ENCODE measurements at places on chromosomes 7 and 10. TPM values are rescaled to one million over a fixed set of nuclear protein-coding genes. Genes with fewer than 3 reads are reported as not detected.

DNA sequence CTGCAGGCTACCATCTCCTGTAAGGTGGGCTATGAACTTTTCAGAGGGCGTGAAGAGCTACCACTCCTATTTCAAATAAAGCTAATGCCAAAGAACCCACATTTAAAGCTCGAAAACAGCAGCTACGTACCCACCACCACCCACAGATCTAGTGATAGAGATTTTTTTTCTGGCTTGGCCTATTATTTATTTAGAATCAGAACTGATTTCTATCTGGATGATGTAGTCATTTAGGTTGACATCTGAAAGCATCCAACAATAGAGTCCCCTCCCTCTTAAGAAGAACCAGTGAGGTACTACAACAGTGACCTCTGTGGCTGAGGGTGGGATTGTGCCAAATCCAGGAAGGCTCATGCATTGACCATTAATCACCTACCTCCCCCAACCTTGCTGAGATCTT, 113.8 kb upstream of the ADO start:
- DNase-seq: no peak

DNA sequence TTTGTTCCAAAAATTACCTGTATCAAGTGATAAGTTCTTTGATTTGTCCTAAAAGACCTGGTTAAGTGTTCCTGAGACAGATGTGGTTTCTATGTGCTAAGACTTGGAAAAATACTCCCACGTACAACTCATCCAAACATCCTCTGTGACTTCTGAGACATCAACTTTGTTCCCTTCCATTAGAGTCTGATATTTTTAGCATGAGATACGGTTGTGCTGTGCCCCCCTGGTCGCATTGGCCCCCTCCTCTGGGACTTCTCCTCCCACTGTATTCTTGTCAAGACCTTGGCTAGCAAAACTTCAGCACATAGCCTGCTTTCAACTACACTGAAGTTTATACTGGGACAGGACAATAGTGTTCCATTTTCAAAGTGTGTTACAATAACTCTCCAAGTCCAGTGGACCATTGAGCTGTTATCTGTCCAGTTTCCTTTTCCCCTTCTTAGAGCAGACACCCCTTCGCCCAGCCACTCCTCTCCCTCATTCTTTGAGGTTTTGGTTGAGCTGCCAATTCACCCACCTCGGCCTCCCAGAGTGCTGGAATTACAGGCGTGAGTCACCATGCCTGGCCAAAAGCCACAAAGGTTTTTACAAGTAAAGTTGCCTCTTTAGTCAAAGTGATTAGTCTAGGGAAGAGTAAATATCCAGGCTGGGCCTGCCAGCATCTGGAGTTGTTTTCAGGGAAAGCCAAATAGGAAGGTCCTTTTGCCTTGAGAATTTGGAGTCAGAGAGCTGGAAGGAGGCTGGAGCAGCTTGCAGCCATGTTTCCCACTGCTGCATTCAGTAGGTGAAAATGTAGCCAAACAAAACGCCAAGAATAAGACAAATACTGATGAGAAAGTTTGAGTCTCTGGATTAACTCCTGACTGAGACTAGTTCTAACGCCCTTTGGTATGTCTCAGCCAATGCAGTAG, 17.8 kb upstream of the PDLIM1 start:
- no peak for DNase-seq

GRCh38 chr7:150317748-150318444, 5.3 kb upstream of the LRRC61 start:
- no peak for DNase-seq

- DNase-seq: no peak
Measured at GRCh38 chr10:98638920-98639319, 192.2 kb upstream of the HPS1 start.

DNA sequence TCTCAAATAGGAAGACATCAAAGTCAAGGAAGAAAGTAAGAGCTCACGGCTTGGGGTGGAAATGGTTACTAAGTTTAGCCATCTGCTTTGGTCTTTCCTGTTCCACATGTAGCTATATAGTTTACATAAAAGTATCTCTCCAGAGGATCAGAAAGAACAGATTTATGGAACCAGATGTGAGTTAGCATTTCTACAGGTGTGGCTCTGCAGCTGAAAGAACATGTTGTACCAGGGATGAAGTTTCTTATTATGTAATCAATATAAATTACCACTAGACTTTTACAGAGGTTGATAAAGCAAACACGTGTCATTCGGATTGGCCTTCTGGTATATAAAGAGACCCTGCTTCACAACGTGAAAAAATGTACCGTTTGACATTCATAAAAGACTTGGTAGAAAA, 19.9 kb downstream of the CALD1 start:
- no peak for DNase-seq

DNA sequence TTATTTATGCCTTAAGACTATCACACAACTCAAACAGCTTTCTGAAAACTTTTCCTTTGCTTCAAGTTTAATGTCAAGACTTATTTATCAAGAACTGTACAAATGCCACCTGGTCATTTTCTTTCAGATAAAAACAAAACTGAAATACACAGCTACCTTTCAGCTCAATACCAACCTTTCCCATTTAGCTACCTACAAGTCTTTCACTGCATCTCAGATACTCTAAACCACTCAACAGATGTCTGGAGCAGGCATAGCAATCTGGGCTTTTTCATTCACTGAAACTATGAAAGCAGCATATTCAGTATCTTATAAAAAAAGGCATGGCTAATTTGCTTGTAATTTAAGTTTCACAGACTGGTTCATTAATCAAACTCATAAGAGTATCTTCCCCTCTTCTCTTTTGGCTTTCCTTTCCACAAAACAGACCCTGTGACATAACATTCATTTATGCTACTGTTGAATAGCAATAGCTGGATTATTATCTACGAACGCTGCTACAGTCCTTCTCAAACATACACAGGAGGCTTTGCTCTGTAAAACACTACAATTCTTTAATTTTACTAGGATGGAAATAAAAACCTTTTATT, 8.2 kb downstream of the TRA2A start:
- DNase-seq: no peak

DNA sequence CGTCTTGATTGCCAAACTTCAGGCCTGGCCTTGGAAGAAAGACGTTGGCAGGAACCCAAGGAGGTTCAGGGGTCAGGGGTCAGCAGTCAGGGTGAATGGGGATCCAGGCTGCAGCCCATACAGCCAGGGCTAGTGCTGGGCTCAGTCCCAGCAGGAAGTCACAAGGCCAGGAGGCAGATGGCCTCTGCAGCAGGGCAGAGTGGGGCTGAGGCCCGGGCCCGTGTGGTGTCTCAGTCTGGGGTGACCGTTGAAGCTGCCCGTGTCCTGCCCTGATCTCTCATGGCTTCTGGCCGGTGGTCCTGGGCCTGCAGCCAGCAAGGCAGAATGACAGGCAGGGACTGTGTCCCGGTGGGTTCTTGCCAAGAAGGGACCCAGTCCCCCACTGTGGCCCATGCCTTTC, 26.6 kb upstream of the PURB start:
- DNase-seq: no peak

DNA sequence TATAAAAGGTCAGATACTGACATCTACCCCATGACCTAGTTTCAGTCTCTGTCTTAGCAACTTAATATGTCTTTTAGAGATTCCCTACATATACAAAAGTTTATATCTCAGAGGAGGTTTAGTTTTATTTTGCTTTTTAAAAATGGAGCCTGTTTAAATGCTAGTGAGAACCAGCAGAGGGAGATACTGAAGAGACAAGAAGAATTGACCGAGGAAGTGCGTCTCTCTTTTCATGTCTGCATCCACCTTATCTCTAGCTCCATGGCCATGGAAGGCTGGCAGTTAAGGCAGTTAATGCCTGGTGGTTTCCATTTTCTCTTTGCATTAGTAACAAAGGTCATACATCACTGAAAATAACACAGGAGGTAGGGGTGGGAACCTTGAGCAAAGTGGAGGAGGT, 10.7 kb downstream of the SUV39H2 start:
- no peak for DNase-seq

GRCh38 chr10:73917566-73918305, 6.8 kb downstream of the PLAU start:
- DNase-seq: no peak

DNA sequence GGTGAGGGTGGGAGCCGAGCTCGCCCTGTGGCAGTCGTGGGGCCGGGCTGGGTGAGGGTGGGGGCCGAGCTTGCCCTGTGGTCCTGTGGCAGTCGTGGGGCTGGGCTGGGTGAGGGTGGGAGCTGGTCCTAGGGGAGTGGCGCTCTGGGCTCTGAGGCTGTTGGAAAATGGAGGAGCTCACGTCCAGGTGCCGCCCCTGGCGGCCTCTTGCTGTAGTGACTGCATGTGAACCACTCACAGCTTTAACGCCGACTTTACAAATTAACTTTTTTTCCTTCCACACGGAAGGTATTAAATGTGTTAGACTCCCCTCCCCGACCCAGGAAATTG, 312.6 kb downstream of the WDR37 start:
- no peak for DNase-seq

DNA sequence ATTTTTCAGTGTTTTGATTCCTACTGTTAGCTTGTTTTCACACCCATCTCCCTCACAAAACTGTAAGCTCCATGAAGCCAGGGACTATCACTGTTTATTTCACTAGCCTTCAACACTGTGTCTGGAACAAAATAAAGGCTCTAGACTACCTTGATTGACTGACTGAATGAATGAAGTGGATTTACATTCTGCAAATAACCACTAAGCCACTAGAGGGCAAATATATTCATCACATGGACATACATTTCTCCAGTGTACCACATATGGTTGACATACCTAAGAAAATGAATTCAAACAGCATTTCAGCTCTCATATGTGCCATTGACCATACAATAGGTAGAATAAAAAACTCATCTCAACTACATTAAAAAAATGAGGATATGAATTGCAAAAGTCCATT, 185.9 kb downstream of the RAB11FIP2 start:
- no peak for DNase-seq

DNA sequence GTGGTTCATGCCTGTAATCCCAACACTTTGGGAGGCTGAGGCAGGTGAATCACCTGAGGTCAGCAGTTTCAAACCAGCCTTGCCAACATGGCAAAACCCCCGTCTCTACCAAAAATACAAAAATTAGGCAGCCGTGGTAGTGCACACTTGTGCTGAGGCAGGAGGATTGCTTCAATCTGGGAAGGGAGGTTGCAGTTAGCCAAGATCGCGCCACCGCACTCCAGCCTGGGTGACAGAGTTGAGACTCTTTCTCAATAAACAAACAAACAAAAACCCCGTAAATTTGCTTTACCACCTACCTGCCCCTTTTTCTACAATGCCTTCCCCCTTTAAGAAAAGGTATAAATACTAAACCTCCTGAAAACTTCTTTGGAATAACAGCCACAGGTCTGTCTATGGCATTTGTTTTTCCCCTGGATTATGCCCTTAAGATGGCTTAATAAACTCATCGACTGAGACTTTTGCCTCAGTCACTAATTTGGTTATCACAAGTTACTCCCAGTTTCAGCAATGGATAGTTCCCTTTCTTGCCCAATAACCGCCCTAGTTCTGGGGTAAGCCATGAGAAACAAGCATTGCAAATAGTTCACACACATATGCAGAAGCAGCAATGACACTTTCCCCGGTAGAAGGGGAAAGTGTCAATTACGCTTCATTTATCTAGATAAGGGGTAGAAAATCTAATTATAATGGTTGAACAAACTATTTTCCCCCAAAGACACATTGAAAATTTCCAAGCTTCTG, 52.8 kb upstream of the SVIL start:
- DNase-seq: no peak

DNA sequence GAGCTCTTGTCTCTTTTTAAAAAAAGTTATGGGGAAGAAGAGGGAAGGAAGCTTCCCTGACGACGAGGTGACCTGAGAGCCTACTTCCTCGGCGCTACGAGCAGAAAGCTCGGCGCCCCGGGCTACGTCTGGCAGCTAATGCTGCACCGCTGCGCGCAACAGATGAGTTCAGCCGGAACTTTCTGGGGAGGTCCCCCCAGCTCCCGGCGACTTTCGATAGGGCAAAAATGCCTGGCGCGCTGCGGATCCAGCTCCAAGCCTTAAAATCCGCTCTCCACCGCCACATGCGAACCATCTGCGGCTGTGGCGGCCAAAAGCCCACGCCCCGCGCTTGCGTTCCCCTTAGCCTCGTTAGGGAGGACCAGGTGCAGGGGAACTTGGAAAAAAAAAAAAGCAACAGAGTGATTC, 621 bp downstream of the P4HA1 start:
- DNase-seq: peak; percentile 53

GRCh38 chr7:27112955-27113949, 10.8 kb upstream of the HOXA2 start:
- DNase-seq: peak; percentile 93

- DNase-seq: peak; percentile 89
Measured at GRCh38 chr7:41696323-41696916, 6.5 kb downstream of the INHBA start.

DNA sequence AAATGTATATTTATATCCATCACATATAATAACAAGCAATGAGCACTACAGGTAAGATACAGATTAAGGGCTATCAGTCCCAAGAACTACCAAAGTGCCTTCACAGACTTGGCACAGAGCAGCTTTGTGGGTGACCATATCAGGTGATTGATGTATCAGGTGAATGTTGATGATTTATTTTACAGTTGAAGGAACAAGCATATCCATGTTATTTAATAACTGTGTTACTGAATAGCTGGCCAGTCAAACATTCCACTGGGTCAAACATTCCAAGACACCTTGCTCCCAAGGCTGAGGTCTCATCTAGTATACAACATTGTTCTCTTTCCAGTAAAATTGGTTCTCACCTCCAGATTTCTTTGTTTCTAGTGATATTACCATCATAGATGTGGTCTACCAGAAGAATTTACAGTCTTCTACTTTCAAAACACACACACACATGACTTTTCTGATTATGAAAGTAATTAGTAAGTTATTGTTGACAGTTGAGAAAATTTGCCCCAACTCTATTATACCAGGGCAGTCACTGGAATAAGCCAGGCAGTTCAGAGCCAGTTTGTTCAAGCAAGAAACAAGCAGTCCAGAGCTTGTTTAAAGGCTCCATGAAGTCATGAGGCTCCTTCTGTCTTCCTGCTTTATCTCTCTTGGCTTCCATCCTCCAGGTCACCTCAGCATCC, 68.2 kb downstream of the ELAPOR2 start:
- DNase-seq: no peak

GRCh38 chr10:60525716-60526585, 136.3 kb upstream of the ANK3 start:
- DNase-seq: peak; percentile 8

DNA sequence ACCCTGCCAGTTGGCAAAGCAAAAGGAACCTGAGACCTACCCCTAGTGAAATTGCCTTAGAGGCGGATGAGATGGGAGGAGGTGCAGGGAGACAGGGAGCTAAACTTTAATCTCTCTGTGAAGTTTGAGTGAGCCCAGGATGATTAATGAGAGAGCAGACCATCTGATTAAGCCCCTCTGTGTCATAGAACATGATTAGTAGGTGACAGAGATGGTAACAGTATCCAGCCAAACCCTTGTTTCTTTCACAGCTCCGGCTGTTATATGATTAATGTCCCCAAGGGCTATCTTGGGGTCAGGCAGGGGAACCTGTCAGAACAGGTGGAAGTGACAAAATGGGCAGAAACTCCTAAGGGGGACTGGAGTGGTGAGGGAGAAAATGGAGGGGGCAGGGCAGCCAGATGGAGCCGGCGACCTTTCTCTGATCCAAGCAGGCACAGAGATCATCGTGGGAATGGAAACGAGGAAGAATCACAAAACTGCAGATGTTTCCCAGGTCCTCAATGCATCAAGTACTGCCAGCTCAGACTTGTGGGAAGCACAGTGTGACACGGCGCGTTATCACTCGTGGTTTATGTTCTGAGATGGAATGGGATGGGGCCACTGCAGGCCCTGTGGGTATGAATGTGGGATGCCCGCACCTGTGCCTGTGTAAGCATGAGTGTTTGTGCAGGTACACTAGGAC, 684.2 kb downstream of the LRMDA start:
- DNase-seq: no peak

RRP12 gene
- 28.1 TPM for polyA plus RNA-seq

STK32C gene
- polyA plus RNA-seq: 11.5 TPM

OR9A2 gene
- polyA plus RNA-seq: not detected

TDRD1 gene
- polyA plus RNA-seq: 0.05 TPM

ANKRD7 gene
- polyA plus RNA-seq: 4.3 TPM

DPYSL4 gene
- 16.3 TPM for polyA plus RNA-seq
